Activated T-helper 2 cell treated with anti-CD3 and anti-CD28 coated beads, Interferon-gamma antibody, Interleukin-2, Interleukin-4, amounts not matched to agents 10 μg/mL and 5 μg/mL and 100 μg/mL, durations not matched to agents 14 hours and 24 hours and 36 hours (primary cell): ENCODE measurements at places on chromosomes 16 and 17.

- no peak for DNase-seq
Measured at GRCh38 chr17:48552466-48553189, 7.7 kb upstream of the HOXB2 start.

DNA sequence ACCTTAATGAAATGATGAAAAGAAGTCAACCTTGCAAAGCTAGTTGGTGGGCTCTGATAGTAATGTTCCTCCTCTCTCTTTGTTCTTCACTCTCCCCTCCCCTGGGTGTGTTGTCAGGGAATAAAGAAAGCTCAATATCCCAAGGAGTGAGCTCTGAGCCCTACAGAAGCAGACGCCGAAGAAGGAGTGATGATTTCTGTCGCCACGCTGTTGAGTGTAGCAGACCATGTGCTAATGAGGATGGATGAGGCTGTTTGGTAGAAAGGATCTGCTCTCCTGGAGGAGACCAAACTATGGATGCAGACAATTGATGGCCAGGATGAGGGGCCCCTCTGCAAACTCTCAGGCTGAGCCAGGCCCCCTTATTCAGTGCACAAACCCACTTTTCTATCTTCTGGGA, 140.0 kb upstream of the DNAH9 start:
- DNase-seq = no peak

- no peak for DNase-seq
Measured at GRCh38 chr17:77909816-77910215, 48.7 kb upstream of the TNRC6C start.

- no peak for DNase-seq
Measured at GRCh38 chr17:57553991-57554825, 190.9 kb downstream of the CCDC182 start.

GRCh38 chr16:4172070-4172469, 55.8 kb upstream of the ADCY9 start:
- no peak for DNase-seq

DNA sequence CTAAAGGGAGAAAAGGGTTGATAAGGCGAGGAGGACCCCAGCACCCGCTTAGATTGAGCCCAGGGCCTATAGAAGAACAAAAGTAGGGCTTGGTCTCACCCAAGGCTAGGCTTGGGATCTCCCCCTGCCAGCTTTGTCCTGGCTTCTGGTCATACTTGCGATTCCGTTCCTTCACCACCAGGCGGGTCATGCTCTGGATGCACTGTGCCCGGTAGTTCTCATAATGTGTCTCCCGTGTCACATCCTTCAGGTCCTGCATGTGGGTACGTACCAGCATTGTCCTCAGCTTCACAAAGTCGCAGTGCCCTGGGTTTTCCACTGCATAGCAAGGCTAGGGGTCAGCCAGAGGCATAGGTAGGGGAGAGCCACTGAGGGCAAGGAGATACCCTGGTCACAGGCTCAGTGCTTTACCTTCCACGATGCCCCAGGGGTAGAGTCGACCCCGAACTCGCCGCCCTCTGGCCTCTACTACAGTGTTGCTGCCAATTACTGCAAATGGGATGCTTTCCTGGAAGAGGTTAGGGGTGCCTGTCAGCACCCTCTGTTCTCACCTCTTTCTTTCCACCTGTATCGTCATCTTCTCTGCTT, 6.5 kb upstream of the MTMR4 start:
- no peak for DNase-seq
